ENCODE measurements at places on chromosomes 6 and 20. TPM values are rescaled to one million over a fixed set of nuclear protein-coding genes. Genes with fewer than 3 reads are reported as not detected.

GRCh38 chr6:43196337-43196736, 14.3 kb downstream of the CUL9 start:
- ATAC-seq, result no peak

DNA sequence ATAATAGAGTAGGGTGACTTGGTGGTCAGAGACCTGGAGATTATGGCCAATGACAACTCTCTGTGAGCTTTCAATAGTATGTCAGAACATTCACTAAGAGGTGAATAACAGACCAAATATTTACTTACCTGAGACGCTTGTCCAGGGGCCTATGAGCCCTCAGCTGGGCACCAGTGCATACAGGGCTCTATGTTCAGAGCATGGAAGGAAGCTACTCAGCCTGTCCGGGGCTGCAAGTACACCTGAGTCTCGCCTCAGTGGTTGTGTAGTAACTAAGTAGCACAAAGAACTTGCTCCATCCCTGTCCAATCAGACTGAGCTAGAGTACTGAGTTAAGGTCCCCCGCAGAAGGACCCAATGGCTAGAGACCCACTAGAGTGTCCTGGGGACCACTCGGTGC, 11.6 kb upstream of the SCGN start:
- no peak for ATAC-seq

- ATAC-seq, result no peak
Observed at GRCh38 chr6:134666125-134666524, 283.8 kb downstream of the ALDH8A1 start.

DNA sequence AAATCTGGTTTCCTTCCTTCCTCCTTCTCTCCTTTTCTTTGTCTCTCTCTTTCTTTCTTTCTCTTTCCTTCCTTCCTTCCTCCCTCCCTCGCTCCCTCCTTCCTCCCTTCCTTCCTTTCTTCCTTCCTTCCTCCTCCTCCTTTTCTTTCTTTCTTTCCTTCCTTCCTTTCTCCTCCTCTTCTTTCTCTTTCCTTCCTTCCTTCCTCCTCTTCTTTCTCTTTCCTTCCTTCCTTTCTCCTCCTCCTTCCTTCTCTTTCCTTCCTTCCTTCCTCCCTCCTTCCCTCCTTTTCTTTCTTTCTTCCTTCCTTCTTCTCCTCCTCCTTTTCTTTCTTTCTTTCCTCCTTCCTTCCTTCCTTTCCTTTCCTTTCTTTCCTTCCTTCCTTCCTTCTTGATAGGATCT, 61.2 kb downstream of the VIP start:
- no peak for ATAC-seq

GRCh38 chr6:52982680-52983079, 12.4 kb downstream of the GSTA4 start:
- ATAC-seq, result peak; percentile 34

DNA sequence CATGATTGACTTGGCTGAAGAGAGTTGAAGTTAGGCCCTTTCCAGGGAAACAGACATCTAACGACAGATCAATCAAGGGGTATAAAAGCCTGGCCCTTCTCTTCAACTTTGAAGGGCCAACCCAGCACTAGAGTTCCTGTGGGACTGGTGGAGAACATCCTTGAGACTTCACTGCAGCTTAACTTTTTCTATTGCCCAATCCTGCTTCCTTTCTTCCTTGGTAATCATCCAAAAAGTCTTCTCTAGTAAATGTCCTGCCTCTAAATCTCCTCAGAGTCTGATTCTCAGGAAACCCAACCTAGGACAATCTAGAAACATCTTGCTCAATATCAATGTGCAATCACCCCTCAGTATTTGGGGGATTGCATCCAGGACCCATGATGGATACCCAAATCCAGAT, 1.9 kb downstream of the MKKS start:
- no peak for ATAC-seq

GRCh38 chr6:15443119-15443830, 197.4 kb downstream of the JARID2 start:
- ATAC-seq, result no peak

GRCh38 chr6:162750776-162751175, 23.0 kb downstream of the PACRG start:
- ATAC-seq, result no peak

GRCh38 chr6:140050101-140050995, 675.9 kb upstream of the CITED2 start:
- no peak for ATAC-seq

DNA sequence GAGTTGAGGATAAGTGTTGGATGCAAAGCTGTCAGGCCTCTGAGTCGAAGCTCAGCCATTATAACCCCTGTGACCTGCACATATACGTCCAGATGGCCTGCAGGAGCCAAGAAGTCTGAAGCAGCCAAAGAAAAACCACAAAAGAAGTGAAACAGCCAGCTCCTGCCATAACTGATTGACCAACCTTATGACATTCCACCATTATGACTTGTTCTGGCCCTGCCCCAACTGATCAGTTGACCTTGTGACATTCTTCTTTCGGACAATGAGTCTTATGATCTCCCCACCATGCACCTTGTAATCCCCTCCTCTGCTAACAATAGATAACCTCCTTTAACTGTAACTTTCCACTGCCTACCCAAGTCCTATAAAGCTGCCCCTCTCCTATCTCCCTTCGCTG, 133.7 kb upstream of the AGPAT4 start:
- no peak for ATAC-seq

- ATAC-seq, result no peak
Observed at GRCh38 chr6:127716465-127716864, 139.5 kb downstream of the C6orf58 start.

DNA sequence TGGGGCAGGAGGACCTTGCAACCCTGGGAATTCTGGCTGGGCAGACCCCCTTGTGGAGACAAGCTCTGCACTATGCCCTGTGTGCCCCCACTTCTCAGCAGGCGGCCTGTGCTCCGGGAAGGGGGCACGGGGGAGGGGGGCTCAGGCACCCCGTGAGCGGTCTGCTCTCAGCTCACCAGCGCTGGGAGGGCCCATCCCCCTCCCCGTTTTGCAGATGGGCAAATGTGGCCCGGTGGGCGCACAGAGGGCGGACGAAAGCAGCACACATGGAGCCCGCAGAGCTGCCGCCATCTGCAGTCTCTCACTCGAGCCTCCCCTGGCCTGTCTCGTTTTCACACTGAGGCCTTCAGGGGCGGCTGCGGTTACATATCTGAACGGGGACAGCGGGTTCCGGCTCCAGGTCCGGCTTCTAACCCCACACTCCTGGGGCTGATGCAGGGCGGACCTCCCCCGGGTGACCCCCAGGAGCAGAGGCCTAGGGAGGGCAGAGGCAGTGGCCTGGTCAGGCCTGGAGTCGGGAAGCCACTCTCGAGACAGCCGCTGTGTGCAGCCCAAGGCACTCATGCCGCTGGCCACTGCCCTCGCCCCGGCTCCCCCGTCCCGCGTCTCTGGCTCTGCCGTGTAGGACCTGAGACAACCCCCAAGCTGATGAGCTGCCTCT, 13.9 kb downstream of the CHRNA4 start:
- ATAC-seq, result no peak

GRCh38 chr6:159654483-159655098, 38.5 kb downstream of the SOD2 start:
- ATAC-seq, result no peak

- ATAC-seq, result no peak
Observed at GRCh38 chr6:136189104-136189503, 61.0 kb downstream of the MTFR2 start.

GRCh38 chr20:63103402-63104311, 96.9 kb upstream of the BHLHE23 start:
- ATAC-seq, result no peak

DNA sequence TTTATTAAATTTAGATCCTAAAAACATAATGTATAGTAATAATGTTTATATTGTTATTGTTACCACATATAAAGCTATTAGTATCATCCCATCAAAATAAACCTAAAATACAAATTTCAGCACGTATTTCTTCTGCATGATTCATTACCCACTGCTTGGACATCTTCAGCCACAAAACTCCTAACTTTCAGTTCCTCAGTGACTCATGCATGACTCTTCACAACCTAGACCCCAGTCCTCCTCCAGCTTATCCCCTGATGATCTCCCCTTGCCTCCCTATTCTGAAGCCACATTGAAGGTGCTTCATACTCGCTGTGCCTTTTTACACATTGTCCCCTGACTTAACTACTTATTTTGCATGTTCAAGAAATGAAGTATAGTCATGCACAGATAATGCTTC, 11.2 kb upstream of the GPRC6A start:
- ATAC-seq, result no peak

ANGPT4 gene
- total RNA-seq, result not detected

OR2H2 gene
- not detected for total RNA-seq

SLC16A10 gene
- total RNA-seq, result 3.8 TPM

SLA2 gene
- total RNA-seq, result 42.4 TPM

Measured in activated T-helper 17 cell treated with anti-CD3 and anti-CD28 coated beads, Interleukin-2, amount 50 U/mL, for 72 hours (primary cell).